ENCODE measurements at places on chromosomes 1 and 21.

GRCh38 chr1:48164571-48164970, 57.9 kb upstream of the SLC5A9 start:
- DNase-seq: no peak

DNA sequence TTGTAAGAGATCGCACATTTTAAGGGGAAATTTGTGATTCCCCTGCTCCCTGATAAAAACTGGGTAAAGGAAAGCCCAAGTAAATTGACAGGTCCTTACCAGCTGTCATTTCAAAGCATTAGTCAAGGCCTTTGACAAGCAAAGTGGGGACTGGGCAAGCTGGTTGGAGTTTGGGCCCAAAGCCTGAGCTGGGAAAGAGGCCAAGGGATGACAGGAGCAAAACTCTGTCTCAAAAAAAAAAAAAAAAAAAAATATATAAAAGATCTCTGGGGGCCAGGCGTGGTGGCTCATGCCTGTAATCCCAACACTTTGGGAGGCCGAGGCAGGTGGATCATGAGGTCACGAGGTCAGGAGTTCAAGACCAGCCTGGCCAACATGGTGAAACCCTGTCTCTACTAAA, 36.9 kb downstream of the SLC2A1 start:
- no peak for DNase-seq

GRCh38 chr21:15272171-15272570, 207.4 kb upstream of the NRIP1 start:
- DNase-seq: no peak

GRCh38 chr1:40067023-40067422, 26.5 kb downstream of the CAP1 start:
- DNase-seq: no peak

GRCh38 chr1:151958959-151959358, 34.7 kb downstream of the S100A10 start:
- no peak for DNase-seq

DNA sequence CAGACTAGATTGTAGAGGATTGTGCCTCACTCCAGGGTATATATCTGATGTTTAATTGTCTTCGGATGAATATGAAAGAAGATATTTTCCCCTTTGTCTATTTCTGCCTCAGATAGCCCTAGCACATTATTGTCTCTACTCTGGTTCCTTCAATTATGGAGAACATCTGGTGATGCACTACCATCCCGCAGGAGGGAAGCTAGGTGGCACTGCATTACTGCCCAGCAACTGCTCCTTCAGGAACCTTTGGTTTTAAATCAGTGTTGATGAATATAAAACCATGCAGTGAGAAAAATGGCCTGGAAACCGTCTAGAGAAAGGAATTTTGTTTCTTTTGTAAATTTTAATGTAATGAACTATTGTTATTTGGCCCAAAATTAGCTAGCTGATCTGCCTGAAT, 68.5 kb downstream of the GPR88 start:
- no peak for DNase-seq

GRCh38 chr1:115679141-115679611, 37.4 kb downstream of the VANGL1 start:
- no peak for DNase-seq

GRCh38 chr1:109895720-109896504, 14.7 kb upstream of the CSF1 start:
- DNase-seq: no peak

DNA sequence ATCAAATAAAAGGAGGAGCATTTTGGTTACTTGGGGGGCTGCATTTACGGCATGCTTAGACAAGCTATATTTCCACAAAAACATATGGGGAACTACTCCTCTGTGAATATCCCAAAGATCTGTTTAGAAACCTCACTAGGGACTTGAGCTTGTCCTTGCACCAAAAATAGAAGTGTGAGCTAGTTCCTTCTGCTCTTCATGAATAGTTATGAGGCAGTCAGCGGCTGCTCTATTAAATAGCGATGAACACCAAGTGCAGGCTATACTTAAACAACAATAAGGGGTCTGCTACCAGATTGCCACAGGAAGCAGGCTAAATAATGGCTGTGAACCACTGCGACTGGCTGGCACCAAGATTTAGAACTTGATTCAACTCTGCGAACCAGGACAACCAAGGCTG, 190.1 kb downstream of the PCP4 start:
- no peak for DNase-seq

GRCh38 chr1:72547412-72547811, 265.1 kb upstream of the NEGR1 start:
- no peak for DNase-seq

DNA sequence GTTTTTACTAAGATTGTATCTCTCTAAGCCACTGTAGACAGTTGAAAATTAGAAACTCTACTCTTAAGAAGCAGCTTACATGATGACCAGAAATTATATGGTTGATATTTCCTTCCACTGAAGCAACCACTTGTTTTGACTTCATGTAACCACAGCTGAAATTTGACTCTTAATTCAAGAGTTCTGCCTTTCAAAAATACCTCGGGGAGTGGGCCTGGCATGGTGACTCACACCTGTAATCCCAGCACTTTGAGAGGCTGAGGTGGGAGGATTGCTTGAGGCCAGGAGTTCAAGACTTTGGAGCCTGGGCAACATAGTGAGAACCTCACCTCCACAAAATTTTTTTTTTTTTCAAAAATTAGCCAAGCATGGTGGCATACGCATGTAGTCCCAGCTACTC, 4.3 kb downstream of the AMPD1 start:
- DNase-seq: no peak

- DNase-seq: peak; percentile 46
These were observed 25.1 kb downstream of the IRF2BP2 start for GRCh38 chr1:234584926-234585325.

GRCh38 chr1:23198373-23198772, 18.9 kb downstream of the HTR1D start:
- no peak for DNase-seq

DNA sequence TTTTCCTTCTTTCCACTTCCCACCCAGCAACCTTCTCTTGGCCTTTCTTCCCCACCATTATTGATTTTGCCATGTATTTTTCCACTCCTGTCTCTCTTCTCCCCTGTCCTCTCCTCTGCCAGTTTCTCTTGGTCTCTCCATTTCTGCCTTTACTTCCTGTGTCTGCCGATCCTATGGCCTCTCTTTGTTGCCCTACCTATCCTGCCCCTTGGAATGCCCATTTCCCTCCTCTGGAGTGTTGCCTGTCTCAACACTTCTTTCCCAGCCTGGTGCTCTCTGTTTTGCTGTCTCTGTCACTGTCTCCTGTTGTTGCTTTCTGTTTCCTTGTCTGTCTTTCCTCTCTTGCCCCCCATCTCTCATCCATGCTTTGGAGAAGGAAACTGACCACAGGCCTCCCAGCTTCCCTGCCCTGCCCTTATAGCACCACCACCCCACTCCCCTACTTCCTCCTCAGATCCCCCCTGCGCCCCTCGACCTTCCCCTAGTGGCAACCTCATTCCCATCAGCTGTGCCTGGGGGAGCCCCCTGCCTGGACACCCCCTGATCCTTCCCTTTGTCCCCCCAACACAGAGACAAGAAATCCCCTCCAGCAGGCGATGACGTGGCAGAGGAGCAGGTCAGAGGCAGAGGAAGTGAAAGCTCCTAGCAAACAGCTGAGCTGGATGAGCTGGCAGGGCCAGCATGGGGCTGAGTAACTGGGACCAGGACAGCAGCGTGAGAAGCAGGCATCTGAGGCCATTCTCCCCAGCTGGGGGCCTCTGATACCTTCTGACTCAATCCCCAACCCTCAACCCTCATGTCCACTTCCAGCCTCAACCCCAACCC, 6.6 kb upstream of the ETV3L start:
- no peak for DNase-seq

DNA sequence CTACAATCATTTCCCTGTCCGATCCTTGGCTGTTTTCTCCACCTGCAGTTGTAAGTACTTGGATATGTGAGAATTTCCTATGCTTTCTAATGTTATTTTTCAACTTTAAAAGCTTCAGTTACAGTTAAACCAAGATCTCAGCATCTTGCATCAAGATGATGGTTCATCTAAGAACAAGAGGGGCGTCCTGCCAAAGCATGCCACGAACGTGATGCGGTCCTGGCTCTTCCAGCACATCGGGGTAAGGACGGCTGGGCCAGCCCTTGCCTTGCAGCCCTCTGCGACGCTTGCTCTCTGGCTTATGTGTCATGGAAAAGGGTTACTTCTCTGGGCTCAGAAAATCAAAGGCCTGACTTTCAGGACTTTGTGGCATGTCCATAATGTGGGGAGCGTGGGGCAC, 46.8 kb downstream of the PKNOX1 start:
- no peak for DNase-seq

GRCh38 chr1:245153552-245154428, 995 bp upstream of the KIF26B start:
- peak; percentile 51 for DNase-seq

DNA sequence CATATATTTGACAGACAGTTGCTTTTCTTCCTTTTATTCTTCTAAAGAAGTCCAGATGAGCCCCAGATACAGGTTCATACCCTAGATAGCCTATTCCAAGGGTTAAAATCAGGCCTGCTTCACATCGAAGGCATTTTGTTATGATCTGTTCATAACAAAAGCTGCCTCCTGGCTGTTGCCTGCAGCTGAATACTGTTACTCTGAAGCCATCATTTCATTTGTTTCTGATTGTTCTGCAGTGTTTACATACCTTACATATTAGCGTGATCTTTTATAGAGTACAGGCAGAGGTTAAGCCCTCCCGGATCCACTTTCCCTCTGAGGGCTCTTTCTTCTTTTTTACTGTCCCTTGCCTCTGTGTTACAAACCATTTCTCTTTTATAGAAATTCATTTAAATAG, 219.0 kb upstream of the HOOK1 start:
- no peak for DNase-seq

GRCh38 chr1:166978821-166979220, 3.5 kb upstream of the ILDR2 start:
- DNase-seq: no peak

GRCh38 chr1:16088351-16088911, 15.0 kb upstream of the FAM131C start:
- DNase-seq: no peak

GRCh38 chr1:25031966-25032667, 102.0 kb upstream of the RUNX3 start:
- no peak for DNase-seq

- DNase-seq: no peak
These were observed 6.6 kb downstream of the UBIAD1 start for GRCh38 chr1:11279630-11280029.

- DNase-seq: no peak
These were observed 104.8 kb downstream of the OMA1 start for GRCh38 chr1:58441699-58442098.

- peak; percentile 84 for DNase-seq
These were observed at the start of gene NADK for GRCh38 chr1:1777950-1778662. Gene NADK (minus strand): TSS chr1:1778470. CDS start chr1:1765406, 13,064 bp downstream.

- no peak for DNase-seq
These were observed 7.1 kb downstream of the AMIGO1 start for GRCh38 chr1:109502364-109502851.

DNA sequence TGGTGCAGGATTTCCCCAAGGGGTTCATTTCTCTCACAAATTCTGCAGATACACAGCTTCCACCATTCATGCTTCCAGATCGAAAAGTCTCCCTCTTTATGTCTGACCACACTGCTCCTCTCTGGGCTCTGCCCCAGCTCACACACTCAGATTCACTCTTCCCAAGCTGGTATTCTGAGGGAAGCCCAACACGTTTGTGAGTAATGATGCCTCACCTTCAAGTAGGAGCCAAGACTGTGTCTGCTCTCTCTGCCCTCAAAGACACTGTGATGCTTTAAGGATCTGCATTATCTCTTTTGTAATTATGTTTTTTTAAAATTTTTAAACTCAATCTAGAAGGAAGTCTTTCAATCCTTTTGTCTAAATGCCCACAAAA, 19.8 kb downstream of the PRAMEF11 start:
- no peak for DNase-seq

DNA sequence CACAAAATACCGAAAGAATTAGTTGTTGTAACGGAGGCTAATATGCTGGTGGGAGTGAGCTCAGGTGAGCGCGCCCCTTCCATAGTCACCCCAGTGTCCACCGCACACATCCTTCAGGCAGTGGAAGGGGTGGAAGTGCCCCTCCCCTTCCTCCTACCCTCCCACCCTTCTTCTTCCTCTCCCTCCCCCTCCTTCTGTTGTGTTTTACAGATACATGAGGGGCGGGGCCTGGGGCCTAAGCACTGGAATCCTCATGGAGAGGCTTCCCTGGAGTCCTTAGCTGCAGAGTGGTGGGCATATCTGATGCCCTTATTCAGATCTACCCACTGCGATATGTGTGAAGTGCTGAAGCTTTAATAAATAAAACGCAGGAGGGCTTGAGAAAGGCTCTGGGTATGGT, 10.3 kb upstream of the ADARB1 start:
- DNase-seq: no peak

DNA sequence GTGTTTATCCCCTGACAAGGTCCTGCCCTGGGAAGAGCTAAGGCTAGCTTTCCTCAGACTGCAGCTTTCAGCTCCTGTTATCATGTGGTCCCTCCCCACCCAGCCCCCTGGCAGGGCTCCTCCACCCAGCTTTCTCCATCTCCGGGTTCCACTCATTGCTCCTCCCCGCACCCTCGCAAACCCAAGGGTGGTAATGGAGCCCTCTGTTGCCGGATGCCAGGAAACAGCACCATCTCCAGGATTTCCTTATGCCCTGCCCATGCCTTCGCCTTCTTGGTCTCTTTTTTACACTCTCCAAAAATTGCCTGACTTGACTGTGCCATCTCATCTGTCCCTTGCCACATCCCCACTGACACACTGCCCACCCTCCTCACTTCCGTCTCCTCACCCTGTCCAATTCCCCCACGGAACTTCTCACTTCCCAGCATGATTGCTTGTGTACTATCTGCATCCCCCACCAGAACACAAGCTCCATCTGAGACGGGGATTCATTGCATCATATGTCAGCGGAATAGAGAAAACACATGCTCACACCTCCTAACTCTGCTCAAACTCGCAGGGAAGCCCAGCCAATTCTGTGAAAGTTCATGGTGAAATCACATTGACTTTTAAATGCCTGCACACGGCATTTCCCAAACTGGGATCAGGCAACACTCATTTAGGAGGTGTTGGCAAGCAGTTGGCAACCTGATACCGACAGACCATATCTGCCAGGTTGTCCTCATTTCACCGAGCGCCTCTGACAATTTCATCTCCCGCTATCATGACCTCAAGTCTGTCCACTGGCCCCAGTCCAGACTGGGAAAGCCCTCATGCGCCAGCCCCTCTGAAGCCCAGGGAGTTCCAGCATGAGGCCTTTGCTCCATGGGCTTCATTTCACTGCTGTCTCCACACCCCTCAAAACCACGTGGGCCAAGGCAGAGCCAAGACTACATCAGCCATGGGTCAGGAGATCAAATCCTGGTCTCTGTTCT, 201.1 kb downstream of the MATN1 start:
- no peak for DNase-seq

DNA sequence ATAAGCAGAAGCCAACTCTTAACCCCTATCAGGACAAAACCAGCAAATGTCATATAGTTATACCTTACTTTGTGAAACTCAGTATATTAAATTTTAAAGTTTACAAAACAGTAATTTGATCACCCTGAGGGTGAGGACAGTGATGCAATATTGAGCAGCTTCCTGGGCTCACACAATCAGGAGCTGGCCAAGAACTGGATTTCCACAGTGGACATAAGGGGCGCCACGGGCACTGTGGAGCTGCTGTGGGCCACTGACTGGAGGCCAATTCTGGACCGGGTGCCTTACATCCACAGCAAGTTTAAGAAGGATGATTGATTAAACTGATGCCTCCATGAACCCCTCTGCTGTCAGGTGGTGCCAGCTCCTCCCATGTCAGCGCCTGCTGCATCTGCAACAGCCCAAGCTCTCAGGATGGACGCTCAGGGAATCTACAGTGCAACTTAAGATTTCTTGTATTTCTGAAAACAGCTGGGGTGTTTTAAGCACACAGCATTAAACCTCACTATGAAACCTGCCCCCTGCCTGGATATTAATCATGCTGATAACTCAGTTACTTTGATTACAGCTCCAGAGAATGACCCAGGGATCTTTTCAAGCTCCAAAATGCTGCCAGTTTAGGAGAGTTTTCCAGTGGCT, 55.9 kb downstream of the TOR3A start:
- DNase-seq: no peak

Data from BE2C (cell line).